ENCODE measurements at places on chromosomes 5 and 9. TPM values are rescaled to one million over a fixed set of nuclear protein-coding genes. Genes with fewer than 3 reads are reported as not detected.

DNA sequence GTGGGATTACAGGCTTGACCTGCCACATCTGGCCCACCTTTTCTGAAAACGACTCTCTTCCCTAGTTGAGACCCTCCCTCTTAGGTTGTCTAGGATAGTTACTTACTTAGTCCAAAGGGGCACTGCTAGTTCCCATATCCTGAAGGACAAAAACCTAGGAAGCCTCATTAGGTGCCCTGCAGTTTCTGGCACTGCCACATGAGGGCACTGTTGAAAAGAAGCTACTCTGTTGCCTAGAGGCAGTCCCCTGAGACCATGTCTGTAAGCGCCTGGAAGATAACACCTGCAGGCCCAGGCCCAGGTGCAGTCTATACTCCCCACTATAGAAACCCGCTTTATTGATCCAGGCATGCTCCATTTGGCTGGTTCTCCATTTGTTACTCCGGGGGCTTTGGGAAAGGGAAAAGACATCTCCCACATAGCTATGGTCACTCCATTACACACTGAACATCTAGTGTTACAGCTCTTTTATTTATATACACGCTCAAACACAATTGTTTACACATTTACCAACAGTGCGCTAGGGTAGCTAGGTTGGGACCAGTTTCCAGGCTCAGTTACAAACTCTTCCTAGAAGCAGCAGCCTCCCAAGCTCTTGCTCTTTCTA lies 73.4 kb upstream of the PPARGC1B start:
- no peak overlapping the region for H3K27ac ChIP-seq
- DNase-seq, result peak; percentile 35
- H3K36me3 ChIP-seq, result no peaks in the 10 kb centered on the region

DNA sequence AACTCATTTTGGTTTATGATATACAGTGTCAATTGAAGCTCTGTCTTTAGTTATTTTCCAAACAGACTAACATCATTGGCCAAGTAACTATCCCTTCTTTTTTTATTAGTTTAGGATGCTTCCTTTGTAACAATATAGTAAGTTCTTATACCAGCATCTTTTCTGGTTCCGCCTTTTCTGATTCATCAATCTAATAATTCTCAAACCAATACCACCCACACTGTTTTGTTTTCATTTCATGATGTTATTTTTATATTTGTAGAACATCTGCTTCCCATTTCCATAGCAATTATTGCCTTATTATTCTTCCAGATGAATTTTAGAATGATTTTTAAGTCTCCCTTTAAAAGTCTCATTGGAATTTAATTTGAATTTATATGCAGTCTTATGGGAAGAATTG lies 218.1 kb downstream of the RFK start:
- no peaks in the 10 kb centered on the region for H3K27me3 ChIP-seq
- DNase-seq, result no peak
- no peaks in the 10 kb centered on the region for H3K36me3 ChIP-seq
- no peak overlapping the region for H3K4me3 ChIP-seq

- H3K4me1 ChIP-seq, result no peaks in the 10 kb centered on the region
- no peak overlapping the region for H3K27ac ChIP-seq
- H3K36me3 ChIP-seq, result no peaks in the 10 kb centered on the region
- H3K27me3 ChIP-seq, result peaks cover 2% of the 10 kb centered on the region
- no peak for DNase-seq
- H3K4me3 ChIP-seq, result no peak overlapping the region
These were observed 29.1 kb downstream of the SNCAIP start for GRCh38 chr5:122341087-122341486.

GRCh38 chr5:54991416-54991815 lies 6.0 kb upstream of the ESM1 start:
- H3K4me1 ChIP-seq, result no peaks in the 10 kb centered on the region
- H3K27me3 ChIP-seq, result peaks cover 3% of the 10 kb centered on the region
- DNase-seq, result no peak
- H3K36me3 ChIP-seq, result no peaks in the 10 kb centered on the region

The CCL27 gene
- total RNA-seq, result 0.95 TPM

DNA sequence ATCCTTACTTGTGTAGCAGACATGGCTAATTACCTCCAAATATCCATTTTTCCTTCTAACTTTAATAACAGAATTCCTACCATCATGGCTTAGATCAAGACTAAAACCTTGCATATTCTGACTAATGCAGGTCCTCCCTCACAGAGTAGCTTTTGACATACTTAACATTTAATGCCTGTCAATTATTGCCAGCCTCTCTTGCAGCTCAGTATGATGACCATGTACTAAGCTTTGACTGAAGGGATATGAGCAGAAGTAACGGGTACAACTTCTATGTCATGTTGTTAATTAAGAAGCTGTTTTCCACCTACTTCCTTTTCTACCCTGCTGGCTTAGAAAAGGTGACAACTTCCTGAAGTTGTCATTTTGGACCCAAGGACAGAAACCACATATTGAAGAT lies 533.4 kb downstream of the PSAT1 start:
- H3K27ac ChIP-seq, result no peak overlapping the region
- no peak overlapping the region for H3K4me3 ChIP-seq
- no peaks in the 10 kb centered on the region for H3K36me3 ChIP-seq
- H3K27me3 ChIP-seq, result no peaks in the 10 kb centered on the region

GRCh38 chr9:32884482-32884881 lies 101.1 kb downstream of the TMEM215 start:
- no peak overlapping the region for H3K27ac ChIP-seq
- H3K27me3 ChIP-seq, result no peaks in the 10 kb centered on the region
- H3K4me3 ChIP-seq, result no peak overlapping the region

The LTC4S gene
- 0.69 TPM for total RNA-seq

- no peaks in the 10 kb centered on the region for H3K36me3 ChIP-seq
- H3K27me3 ChIP-seq, result no peaks in the 10 kb centered on the region
- H3K4me3 ChIP-seq, result no peak overlapping the region
- no peak overlapping the region for H3K27ac ChIP-seq
These were observed 2.0 kb upstream of the GARNL3 start for GRCh38 chr9:127262602-127263001.

- no peak overlapping the region for H3K4me3 ChIP-seq
- no peak overlapping the region for H3K27ac ChIP-seq
- no peak for DNase-seq
- H3K36me3 ChIP-seq, result no peaks in the 10 kb centered on the region
- H3K27me3 ChIP-seq, result no peaks in the 10 kb centered on the region
These were observed 49.6 kb upstream of the PTGER4 start for GRCh38 chr5:40630126-40630525.

DNA sequence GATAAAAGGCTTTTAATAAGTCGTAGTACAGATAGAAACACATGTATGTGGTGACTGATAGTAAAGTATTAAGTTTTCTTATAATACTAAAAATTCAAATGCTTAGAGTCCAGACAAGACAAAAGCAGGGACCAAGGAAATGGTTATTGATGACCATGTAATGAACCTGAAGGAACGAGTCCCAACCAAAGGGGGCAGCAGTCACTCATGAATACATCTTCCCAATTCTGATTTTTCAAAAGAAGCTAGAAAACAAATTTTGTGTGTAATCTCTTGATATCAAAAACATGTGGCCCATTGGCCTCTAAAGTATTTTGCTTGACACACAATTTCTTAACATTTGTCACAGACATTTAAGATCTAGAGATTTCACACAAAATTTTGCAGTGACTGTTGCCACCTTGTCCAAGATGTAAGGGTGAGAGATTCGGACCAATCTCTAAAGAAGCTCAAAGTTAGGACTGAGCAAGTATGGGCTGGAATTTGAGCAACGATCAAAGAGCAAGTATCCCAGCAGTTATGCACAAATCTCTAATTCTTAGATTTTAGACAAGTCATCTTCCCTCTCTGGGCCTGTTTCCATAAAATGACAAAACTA lies 66.8 kb downstream of the ARL15 start:
- H3K27ac ChIP-seq, result no peak overlapping the region
- DNase-seq, result no peak
- H3K4me1 ChIP-seq, result no peaks in the 10 kb centered on the region
- H3K36me3 ChIP-seq, result no peaks in the 10 kb centered on the region
- no peaks in the 10 kb centered on the region for H3K27me3 ChIP-seq

- no peaks in the 10 kb centered on the region for H3K36me3 ChIP-seq
- no peak overlapping the region for H3K27ac ChIP-seq
- DNase-seq, result no peak
- H3K4me3 ChIP-seq, result no peak overlapping the region
- no peaks in the 10 kb centered on the region for H3K4me1 ChIP-seq
- no peaks in the 10 kb centered on the region for H3K27me3 ChIP-seq
These were observed 18.1 kb upstream of the DMRT2 start for GRCh38 chr9:1031951-1032601.

The MRNIP gene
- 33.0 TPM for total RNA-seq

DNA sequence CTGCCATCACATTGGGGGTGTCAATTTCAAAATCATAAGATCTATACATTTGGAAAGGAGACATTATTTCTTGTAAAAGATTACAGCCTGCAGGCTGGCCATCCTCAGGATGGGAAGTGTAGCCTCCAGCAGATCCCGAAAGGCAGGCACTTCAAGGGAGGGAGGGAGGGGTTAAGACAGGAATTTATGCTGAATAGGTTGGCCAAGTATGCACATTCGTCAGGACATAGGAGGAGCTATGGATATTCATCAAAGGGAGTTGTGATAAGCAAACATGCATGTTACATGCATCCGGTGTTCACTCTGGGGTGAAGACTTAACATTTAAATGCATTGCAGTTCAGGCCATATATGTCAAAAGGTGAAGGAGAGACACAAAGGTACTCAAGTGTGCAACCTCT lies 119.4 kb downstream of the CEP120 start:
- no peak for DNase-seq
- no peaks in the 10 kb centered on the region for H3K36me3 ChIP-seq
- H3K27ac ChIP-seq, result no peak overlapping the region
- peaks cover 6% of the 10 kb centered on the region for H3K27me3 ChIP-seq

- no peak overlapping the region for H3K4me3 ChIP-seq
- H3K27ac ChIP-seq, result no peak overlapping the region
- no peaks in the 10 kb centered on the region for H3K27me3 ChIP-seq
- no peaks in the 10 kb centered on the region for H3K4me1 ChIP-seq
These were observed 284.1 kb downstream of the HCN1 start for GRCh38 chr5:45411971-45412612.

DNA sequence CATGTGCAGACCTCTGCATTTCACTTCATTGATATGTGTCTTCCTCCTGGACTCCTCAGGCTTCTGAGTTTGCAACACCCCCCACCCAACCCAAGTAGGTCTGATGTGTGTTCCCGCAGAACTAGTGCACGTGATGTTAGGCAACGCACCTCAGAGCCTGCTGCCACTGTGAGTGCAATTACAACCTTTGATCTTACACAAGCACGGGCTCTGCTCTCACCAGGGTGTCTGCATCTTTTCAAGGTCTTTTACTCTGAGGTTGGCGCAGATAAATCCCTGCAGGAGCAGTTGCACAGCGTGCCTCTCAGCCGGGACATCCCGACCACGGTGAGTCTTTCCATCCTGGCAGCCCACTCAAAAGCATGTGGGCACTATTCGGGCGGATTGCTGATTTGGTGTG lies 80.1 kb downstream of the EGFLAM start:
- no peak for DNase-seq
- no peaks in the 10 kb centered on the region for H3K36me3 ChIP-seq
- no peak overlapping the region for H3K4me3 ChIP-seq
- no peaks in the 10 kb centered on the region for H3K4me1 ChIP-seq

The ADAMTS13 gene
- total RNA-seq, result 3.4 TPM

The PNPLA7 gene
- 3.9 TPM for total RNA-seq

DNA sequence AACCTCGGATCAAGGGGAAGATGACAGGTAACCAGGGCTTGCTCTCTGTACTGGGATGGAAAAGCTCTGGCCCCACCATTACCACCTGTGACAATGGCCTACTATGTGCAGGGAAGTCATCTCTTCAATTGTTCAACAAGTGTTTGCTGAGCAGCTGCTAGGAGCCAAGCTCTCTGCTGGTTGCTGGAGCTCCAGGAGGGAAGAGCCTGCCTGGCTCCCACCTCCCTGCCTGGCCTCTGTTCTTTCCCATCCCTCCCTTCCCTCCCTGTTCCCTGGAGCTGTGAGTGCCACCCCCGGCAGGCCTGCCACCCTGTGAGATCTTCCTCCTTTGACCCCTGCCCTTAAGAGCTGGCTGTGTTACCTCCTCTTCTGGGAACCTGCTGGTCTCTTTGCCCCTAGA lies 59.7 kb upstream of the IER5L start:
- no peaks in the 10 kb centered on the region for H3K36me3 ChIP-seq
- H3K4me3 ChIP-seq, result no peak overlapping the region
- no peaks in the 10 kb centered on the region for H3K27me3 ChIP-seq
- H3K4me1 ChIP-seq, result peaks cover 7% of the 10 kb centered on the region

DNA sequence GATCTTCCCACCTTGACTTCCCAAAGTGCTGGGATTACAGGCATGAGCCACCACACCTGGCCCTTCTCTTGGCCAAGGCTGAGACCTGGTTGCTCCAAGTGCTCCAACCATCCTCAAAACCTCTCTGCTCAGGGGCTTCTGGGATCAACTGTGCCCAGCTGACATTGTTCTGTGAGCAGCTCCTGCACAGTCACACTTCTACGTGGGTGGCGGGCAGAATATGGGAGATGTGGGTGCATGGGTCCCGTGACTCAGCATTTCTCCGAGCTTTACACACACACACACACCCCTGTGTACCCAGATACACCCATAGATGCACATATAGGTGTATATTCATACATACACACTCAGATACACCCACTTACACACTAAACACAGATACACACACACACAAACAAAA lies 10.5 kb upstream of the MYORG start:
- no peaks in the 10 kb centered on the region for H3K36me3 ChIP-seq
- no peak overlapping the region for H3K4me3 ChIP-seq
- H3K4me1 ChIP-seq, result no peaks in the 10 kb centered on the region
- H3K27me3 ChIP-seq, result no peaks in the 10 kb centered on the region
- no peak for DNase-seq
- no peak overlapping the region for H3K27ac ChIP-seq

The SAXO1 gene
- total RNA-seq, result not detected

- no peaks in the 10 kb centered on the region for H3K4me1 ChIP-seq
- no peak overlapping the region for H3K4me3 ChIP-seq
- DNase-seq, result no peak
- no peaks in the 10 kb centered on the region for H3K27me3 ChIP-seq
These were observed 85.7 kb upstream of the C9orf72 start for GRCh38 chr9:27659001-27659400.

DNA sequence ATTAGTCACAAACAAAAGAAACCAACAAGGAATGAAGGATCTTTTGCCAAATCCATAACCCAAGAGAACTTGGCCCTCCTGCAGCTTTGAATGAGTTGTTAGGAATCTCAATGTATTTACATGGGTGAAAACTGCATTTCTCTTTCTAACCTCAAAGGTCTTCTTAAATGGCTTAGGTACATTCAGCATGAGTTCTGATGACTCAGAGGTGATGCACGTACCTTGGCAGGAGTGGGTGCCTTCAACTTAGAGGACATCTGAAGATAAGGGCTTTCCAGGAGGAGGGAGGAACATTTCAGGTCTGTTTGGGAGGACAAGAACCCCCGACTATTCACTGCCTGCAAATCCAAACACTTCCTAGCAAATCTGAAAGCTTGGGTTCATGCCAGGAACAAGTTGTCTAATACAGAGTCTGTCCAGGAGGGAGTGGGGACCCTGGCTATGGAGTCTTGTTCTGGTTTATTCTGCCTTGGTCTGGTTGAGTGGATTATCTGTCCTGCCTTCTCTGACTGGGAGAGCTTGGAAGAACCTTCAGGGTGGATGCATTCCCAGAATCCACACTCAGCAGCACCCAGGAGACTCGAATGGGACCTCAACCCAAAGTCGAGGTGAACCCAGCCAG lies 65.7 kb downstream of the IRX2 start:
- H3K27me3 ChIP-seq, result peaks cover 6% of the 10 kb centered on the region
- no peak overlapping the region for H3K4me3 ChIP-seq
- no peaks in the 10 kb centered on the region for H3K4me1 ChIP-seq
- no peak overlapping the region for H3K27ac ChIP-seq
